ENCODE measurements at places on chromosomes 11 and 22. TPM values are rescaled to one million over a fixed set of nuclear protein-coding genes. Genes with fewer than 3 reads are reported as not detected.

ANO9 gene
- 11.3 TPM for total RNA-seq

NAA40 gene
- 16.3 TPM for total RNA-seq

SYT7 gene
- total RNA-seq: 17.7 TPM

OTOG gene
- total RNA-seq: not detected

HEPHL1 gene
- 6.2 TPM for total RNA-seq

TMPRSS6 gene
- total RNA-seq: not detected

ART1 gene
- not detected for total RNA-seq

APOA5 gene
- total RNA-seq: not detected

CREB3L1 gene
- 0.17 TPM for total RNA-seq

EML3 gene
- total RNA-seq: 21.0 TPM

C22orf42 gene
- total RNA-seq: not detected

NDUFC2 gene
- 162 TPM for total RNA-seq

OR52A1 gene
- not detected for total RNA-seq

NKAPD1 gene
- 17.3 TPM for total RNA-seq

GGTLC3 gene
- total RNA-seq: not detected

NUP50 gene
- total RNA-seq: 33.7 TPM
